Activated T-cell treated with anti-CD3 and anti-CD28 coated beads, Interleukin-2, amount 50 U/mL, for 72 hours (primary cell): ENCODE measurements at places on chromosomes 12 and 14.

- peaks cover 51% of the 10 kb centered on the region for H3K27me3 ChIP-seq
- no peak for DNase-seq
- no peak overlapping the region for H3K27ac ChIP-seq
- H3K36me3 ChIP-seq = no peaks in the 10 kb centered on the region
- peaks cover 4% of the 10 kb centered on the region for H3K4me1 ChIP-seq
Measured at GRCh38 chr12:102535306-102535705, 54.9 kb upstream of the IGF1 start.

DNA sequence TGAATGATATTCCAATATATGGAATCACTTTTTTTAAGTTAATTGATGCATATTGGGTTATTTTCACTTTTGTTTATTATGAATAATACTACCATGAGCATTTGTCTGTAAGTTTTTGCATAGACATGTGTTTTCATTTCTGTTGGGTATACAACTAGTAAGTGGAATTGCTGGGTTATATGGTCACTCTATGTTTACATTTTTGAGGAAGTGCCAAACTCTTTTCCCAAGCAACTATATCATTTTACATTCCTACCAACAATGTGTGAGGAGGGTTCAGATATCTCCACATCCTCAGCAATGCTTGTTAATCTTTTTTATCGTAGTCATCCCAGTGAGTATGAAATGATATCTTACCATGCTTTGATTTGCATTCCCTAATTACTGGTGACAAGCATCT, 64.0 kb downstream of the MON2 start:
- no peak overlapping the region for H3K4me3 ChIP-seq
- no peaks in the 10 kb centered on the region for H3K27me3 ChIP-seq
- peaks cover 16% of the 10 kb centered on the region for H3K4me1 ChIP-seq
- H3K27ac ChIP-seq = no peak overlapping the region
- H3K36me3 ChIP-seq = peaks cover 7% of the 10 kb centered on the region

- no peaks in the 10 kb centered on the region for H3K27me3 ChIP-seq
- no peak overlapping the region for H3K27ac ChIP-seq
- no peaks in the 10 kb centered on the region for H3K4me1 ChIP-seq
- no peaks in the 10 kb centered on the region for H3K36me3 ChIP-seq
Measured at GRCh38 chr12:19572920-19573558, 133.7 kb downstream of the AEBP2 start.

DNA sequence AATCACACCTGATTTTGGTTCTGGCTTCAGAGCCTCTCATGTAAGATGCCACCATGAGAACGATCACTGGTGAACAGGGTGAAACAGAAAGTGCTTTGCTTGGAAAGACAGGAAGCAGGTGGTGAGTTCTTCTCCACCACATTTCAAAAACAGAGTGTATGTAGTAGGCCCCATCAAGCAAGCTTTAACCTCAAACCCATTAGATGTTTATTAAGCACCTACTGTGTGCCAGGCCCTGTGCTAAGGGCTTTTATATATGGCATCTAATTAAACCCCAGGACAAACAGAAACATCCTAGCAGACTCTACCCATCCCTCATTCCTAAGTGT, 47.8 kb upstream of the MED13L start:
- peak overlapping the region; percentile 54 for H3K4me3 ChIP-seq
- H3K36me3 ChIP-seq = no peaks in the 10 kb centered on the region
- H3K27ac ChIP-seq = peak overlapping the region; percentile 66
- H3K4me1 ChIP-seq = peaks cover 32% of the 10 kb centered on the region
- DNase-seq = peak; percentile 25
- no peaks in the 10 kb centered on the region for H3K27me3 ChIP-seq

DNA sequence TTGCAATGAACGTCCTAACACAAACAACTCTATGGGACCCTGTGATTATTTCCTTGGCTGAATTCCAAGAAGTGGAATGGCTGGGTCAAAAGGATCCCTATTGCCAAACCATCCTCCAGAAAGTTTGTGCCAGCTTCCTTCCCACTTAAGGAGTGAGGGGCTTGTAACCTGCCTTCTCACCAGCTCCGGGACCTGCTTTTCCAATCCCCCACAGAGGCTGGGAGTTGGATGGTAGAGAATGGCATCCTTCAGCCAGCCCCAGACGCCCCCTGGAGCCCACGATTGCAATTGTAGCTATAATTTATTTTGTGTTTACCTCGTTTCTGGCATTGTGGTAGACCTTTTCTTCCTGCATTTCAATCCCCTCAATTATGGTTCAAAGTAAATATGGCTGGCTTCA, 9.7 kb upstream of the ZDHHC22 start:
- H3K27me3 ChIP-seq = peaks cover 58% of the 10 kb centered on the region
- DNase-seq = no peak
- no peak overlapping the region for H3K27ac ChIP-seq
- no peak overlapping the region for H3K4me3 ChIP-seq
- no peaks in the 10 kb centered on the region for H3K4me1 ChIP-seq

- H3K4me1 ChIP-seq = peaks cover 59% of the 10 kb centered on the region
- no peaks in the 10 kb centered on the region for H3K27me3 ChIP-seq
- DNase-seq = no peak
- H3K27ac ChIP-seq = peak overlapping the region; percentile 39
- no peaks in the 10 kb centered on the region for H3K36me3 ChIP-seq
- no peak overlapping the region for H3K4me3 ChIP-seq
Measured at GRCh38 chr12:28248555-28249145, 58.4 kb downstream of the CCDC91 start.

DNA sequence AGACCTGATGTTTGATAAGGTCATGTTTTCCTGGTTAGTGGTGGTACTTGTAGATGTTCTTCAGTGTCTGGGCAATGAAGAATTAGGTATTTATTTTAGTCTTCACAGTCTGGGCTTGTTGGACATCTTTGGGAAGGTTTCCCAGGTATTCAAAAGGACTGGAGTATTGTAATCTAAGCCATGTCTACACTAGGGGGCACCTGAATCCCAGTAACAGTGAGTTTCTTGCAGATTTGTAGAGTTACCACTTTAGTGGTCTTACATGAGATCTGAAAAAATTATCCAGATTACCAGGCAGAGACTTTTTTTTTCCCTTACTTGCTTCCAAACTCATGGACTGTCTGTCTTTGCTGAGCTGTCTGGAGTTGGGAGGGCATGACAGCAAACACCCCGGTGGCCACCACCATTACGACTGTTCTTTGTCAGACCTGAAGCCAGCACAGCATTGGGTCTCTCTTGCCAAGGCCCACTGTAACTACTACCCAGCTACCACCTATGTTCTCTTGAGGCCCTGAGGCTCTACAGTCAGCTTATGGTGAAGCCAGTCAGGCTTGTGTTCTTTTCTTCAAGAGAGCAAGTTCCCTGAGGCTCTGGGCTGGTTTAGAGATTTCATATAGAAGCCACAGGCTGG, 820.7 kb upstream of the FBXO33 start:
- no peaks in the 10 kb centered on the region for H3K36me3 ChIP-seq
- no peak overlapping the region for H3K4me3 ChIP-seq
- DNase-seq = no peak
- no peak overlapping the region for H3K27ac ChIP-seq

DNA sequence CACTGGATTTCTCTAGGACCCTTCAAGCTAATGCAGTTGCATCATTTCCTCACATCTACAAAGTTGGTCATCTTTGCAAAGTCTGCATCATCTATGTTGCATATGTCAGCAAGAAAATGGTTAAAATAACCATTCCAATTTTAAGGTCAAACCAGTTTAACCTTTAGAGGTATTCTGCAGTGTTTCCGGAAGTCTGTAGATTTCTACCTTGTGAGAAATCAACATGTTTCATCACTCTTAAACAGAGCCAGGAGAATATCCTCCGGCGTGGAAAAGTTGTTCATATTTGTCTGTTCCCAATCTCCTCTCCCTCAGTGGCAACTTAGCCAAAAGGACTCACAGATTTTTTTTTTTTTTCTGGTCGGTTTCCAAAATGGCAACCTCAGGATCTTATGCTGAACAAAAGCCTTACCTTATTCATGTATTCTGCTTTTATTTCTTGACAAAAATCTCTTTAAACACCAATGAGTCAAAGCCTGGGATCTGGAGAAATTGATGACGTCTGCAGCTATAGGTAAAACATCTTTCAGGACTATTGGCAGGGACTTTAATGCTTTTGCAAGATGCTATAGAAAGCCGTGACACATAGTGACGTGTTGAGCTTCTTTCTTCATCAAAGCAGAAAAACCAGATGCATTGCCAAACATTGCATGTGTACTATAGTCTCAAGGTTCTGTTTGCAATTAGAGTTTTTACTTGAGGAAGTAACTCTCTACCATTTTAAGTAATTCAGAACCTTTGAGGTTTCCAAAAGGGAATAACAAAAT, 16.0 kb upstream of the CDK17 start:
- H3K4me3 ChIP-seq = no peak overlapping the region
- peaks cover 50% of the 10 kb centered on the region for H3K4me1 ChIP-seq
- no peaks in the 10 kb centered on the region for H3K36me3 ChIP-seq
- H3K27ac ChIP-seq = peak overlapping the region; percentile 33
- H3K27me3 ChIP-seq = no peaks in the 10 kb centered on the region

DNA sequence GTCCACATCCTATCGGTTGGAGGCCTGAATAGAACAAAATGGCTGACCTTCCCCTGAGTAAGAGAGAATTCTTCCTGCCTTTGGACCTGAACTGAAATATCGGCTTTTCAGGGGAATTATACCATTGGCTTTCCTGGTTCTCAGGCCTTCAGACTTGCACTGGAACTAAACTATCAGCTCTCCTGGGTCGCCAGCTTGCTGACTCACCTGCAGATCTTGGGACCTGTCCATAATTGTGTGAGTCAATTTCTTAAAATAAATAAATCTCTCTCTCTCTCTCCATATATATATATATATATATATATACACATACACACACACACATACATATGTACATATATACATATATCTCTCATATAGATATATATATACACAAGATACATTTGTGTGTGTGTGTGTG, 41.6 kb downstream of the KCNK10 start:
- H3K4me3 ChIP-seq = no peak overlapping the region
- H3K27me3 ChIP-seq = peaks cover 29% of the 10 kb centered on the region
- no peaks in the 10 kb centered on the region for H3K4me1 ChIP-seq

- DNase-seq = peak; percentile 100
- H3K4me3 ChIP-seq = no peak within 1 kb of the TSS
- H3K27me3 ChIP-seq = no peaks in the 10 kb centered on the region
Measured at GRCh38 chr14:34982421-34983147, at the start of gene SRP54. TSS of gene SRP54 (plus strand) at chr14:34982992. CDS start at chr14:34996710, 13,718 bp downstream.

DNA sequence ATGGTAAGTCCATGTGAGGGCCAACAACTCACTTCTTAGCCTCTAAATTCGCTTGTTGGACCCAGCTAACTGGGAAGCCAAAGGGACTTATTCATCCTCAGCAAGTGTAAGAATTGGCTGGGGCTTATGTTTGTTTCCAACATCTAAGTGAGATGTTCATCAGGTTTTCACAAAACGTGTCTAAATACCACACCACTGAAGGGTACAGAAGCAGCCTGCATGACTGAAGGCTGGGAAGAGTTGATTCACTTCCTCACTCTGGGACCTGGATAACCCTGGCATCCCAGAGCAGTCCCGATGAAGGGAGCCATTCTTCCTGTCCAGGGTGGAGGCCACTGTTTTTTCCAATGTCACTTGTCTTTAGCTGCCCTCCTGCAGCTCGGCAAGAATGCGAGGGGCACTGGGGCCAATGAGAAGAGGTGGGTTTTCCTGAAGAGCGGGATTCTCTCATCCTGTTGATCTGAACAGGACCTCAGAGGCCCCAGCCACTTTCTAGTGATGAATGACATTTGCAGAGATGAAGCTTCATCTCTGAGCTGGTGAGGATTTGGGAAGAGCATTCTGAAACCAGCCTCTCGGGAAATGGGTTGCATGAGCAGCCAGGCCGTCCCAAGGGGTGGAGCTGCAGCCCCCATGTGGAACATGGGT, 12.2 kb upstream of the COL2A1 start:
- no peak overlapping the region for H3K27ac ChIP-seq
- no peaks in the 10 kb centered on the region for H3K4me1 ChIP-seq
- H3K4me3 ChIP-seq = no peak overlapping the region
- H3K27me3 ChIP-seq = peaks cover 27% of the 10 kb centered on the region

DNA sequence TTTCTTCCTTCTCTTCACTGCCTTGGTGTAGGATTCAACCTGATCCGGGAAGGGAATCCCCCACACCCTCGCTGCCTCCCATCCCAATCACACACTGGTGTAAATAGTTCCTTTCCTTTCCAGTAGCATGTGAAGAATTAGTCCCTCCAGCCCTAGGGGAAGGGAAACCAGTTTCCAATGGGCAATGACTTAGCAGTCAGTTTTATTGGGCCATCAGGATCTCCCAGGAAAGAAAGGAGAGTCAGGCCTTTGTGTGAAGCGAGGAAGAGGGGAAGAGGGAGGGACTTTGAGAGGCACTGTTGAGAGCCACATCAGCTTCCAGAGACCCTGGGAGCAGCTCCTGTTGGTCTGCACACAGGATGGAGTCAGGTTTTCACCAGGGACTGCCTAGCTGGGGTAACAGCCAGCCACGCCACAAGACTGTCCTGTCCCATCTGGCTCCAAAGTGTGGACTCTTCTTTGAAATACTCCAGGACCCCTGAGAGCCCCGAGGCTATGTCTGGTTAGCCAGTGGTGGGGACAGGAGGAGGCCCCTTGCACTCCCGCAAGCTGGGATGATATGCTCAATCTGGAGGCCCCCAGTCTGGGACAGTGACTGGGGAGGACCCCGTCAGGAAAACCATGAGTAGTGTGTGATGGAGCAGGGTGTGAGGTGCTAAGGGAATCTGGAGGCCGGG, 27.9 kb downstream of the MOAP1 start:
- DNase-seq = no peak
- no peak overlapping the region for H3K27ac ChIP-seq
- H3K4me1 ChIP-seq = no peaks in the 10 kb centered on the region
- no peaks in the 10 kb centered on the region for H3K27me3 ChIP-seq
- H3K36me3 ChIP-seq = no peaks in the 10 kb centered on the region

- no peak for DNase-seq
- H3K4me3 ChIP-seq = no peak overlapping the region
- peaks cover 18% of the 10 kb centered on the region for H3K4me1 ChIP-seq
Measured at GRCh38 chr14:68696721-68697495, 96.0 kb downstream of the ZFP36L1 start.
